CD8-positive, alpha-beta memory T cell (primary cell): ENCODE measurements at places on chromosomes 3 and 15. TPM values are rescaled to one million over a fixed set of nuclear protein-coding genes. Genes with fewer than 3 reads are reported as not detected.
A peak's percentile ranks its signal among the peaks of the same experiment; 100 is the strongest.

DNA sequence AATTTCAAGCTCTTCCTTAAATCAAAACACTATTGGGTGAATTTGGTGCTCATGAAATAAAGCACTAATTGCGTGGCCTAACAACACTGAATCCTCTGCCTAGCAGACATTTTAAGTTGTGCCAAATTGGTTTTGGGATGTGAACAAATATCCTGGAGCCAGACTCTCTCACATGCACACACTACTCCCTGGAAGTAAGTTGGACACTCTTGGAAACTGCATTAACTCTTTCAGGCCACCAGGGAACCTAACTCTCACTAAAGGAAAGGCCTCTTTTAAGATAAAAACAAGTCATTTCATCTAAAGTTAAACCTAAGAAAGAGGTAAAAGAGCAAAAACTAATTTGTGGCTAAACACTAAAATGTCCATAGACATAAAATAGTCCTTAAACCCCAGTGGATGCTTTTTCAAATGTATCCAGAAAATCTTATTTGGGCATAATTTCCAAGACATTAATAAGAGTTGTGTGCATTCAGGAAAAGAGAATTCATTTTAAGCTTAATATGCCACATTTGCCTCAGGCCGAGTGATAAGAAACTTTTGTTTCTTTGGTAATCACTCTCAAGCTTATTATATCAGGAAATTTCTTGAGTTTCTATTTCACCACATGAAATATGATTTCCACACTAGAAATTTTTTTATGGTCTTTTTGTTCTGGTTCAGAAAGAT, 61.8 kb downstream of the ZBTB20 start:
- no peak for DNase-seq

GRCh38 chr3:149971403-149972075, 844 bp upstream of the PFN2 start:
- peak; percentile 44 for DNase-seq

DNA sequence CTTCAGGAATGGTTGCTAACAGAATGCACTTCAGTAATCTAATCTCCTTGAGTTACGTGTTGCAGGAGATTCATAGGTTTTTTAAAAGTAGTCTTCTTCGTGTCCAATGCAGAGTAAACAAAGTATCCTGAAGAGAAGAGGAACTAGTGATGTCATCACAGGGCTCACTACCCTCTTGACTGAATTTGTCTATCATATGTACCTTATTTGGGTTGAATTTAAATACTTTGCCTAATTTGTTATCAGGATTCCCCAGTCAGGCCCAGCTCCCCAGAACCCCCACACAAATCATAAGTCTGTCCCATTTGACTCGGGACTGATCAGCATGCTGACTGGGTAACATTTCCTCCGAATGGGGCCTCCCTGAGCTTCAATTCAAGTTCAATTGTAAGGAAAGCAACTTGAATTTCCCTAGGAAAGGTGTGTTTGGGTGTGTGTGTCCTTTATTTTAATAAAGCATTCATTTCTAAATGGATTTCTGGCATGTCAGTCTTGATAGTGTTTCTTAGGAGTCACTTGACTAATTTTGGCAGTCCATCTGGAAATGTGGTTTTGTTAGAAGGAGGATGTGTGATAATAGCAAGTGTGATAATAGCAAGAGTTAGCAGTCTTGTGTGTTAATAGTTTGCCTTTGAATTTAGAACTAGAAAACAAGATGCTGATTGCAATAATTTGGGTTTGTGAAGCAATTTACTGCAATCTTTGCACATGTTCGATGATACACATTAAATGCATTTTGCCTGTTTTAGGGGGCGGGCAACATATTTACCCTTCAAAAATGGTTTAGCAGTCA, 21.9 kb downstream of the OXNAD1 start:
- no peak for DNase-seq

LMOD3 gene
- total RNA-seq = not detected

- no peak for DNase-seq
Measured at GRCh38 chr3:123084738-123085237, 18.0 kb downstream of the PDIA5 start.

GRM7 gene
- total RNA-seq = not detected

THAP10 gene
- 0.20 TPM for total RNA-seq

DNA sequence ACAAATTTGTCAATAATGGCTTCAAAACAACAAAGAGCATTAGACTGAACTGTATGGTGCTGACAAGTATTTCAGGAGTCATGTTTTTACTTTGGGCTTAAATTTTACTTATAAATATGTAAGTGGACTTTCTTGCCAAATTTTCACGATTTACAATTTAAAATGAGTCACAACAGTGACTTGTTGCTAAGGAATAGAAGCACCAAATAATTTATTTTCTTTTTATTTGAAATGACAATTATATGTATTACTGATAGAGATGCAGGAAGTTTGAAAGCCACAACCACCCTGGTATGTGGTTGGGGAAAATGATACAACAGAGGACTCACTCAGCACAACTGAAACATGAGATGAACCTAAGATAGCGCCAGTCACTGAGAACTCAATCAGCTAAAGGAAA, 90.3 kb downstream of the FMN1 start:
- DNase-seq = peak; percentile 10

NOP10 gene
- total RNA-seq = 284 TPM

DNA sequence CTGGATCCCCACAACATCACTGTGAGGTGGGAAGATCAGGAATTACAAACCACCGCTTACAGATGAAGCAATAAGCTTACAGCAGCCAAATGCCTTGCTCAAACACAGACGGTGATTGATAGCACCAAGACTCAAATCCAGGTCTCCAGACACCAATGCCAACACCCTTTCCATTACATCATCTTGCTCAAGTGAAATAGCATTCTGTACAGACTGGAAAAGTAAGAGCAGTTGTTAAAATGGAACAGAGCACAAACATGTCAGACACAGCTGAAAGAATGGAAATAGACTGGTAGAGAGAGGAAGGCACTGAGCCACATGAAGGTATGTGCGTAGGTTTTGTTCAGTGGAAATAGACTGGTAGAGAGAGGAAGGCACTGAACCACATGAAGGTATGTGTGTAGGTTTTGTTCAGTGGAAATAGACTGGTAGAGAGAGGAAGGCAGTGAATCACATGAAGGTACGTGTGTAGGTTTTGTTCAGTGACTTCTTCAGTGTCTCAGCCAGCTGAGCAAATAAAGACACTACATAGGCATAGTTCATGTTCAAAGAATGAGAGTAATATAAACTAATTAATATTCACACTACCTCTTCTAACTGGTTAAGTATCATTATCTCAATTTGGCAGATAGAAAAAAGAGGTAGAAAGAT, 15.6 kb downstream of the CLDN1 start:
- DNase-seq = no peak

GRCh38 chr3:191358929-191359328, 28.6 kb upstream of the UTS2B start:
- DNase-seq = no peak

ZKSCAN7 gene
- total RNA-seq = 3.7 TPM

- no peak for DNase-seq
Measured at GRCh38 chr3:21505711-21506460, 245.1 kb downstream of the ZNF385D start.

GRCh38 chr3:13364602-13365271, 55.4 kb downstream of the NUP210 start:
- DNase-seq = no peak

GRCh38 chr15:80945605-80946004, 44.0 kb downstream of the MESD start:
- DNase-seq = no peak

- DNase-seq = no peak
Measured at GRCh38 chr3:120177151-120177550, 82.9 kb upstream of the GSK3B start.

- DNase-seq = no peak
Measured at GRCh38 chr3:23837286-23837685, 31.5 kb downstream of the UBE2E1 start.

- no peak for DNase-seq
Measured at GRCh38 chr3:37537914-37538691, 323.6 kb upstream of the CTDSPL start.

MYO5A gene
- 37.3 TPM for total RNA-seq

GRCh38 chr15:97036301-97036700, 705.8 kb downstream of the NR2F2 start:
- DNase-seq = no peak

- DNase-seq = no peak
Measured at GRCh38 chr3:42172047-42172654, 81.0 kb downstream of the TRAK1 start.

GRCh38 chr3:159158801-159159200, 356.9 kb downstream of the MFSD1 start:
- DNase-seq = no peak

DNA sequence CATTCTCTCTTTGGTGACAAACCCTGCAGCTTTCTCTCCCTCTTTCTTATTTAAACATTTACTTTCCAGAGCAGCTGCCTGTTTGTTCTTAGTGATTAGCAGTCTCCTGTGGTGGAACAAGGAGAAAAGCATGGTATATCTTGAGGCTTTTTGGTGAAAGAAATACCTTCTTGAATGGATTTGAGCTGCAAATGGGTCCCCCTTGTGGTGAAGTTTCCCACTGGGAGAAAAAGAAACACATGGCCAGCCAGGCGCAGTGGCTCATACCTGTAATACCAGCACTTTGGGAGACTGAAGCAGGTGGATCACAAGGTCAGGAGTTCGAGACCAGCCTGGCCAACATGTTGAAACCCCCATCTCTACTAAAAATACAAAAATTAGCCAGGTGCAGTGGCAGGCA, 48.3 kb upstream of the ACP3 start:
- DNase-seq = no peak

ZDHHC23 gene
- 4.3 TPM for total RNA-seq

DNA sequence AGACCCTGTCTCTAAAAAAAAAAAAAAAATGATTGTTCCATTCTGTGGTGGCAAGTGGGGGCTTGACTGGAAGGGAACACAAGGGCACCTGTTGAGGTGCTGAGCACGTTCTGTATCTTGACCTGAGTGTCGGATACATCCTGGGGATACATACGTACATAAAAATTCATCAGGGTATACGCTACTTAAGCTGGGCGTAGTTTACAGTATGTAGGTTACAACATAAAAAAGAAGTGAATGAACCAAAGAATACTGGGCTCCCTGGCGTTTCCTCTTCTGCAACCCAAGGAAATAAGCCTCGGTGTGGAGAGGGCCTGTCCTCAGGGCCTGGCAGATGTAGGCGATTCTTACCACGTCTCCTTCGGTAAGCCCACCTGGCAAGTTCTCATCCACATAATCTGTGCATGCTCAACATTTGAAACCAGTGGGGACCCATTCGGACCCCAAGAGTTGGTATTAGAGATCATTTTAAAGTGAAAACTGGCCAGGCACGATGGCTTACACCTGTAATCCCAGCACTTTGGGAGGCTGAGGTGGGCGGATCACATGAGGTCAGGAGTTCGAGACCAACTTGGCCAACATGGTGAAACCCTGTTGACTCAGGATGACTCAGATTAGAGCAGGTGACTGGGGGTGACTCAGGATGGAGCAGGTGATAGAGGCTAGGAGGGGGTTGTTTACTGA, 5.1 kb upstream of the MUC20 start:
- no peak for DNase-seq

- DNase-seq = no peak
Measured at GRCh38 chr15:56241374-56242105, 2.1 kb downstream of the RFX7 start.

GNB5 gene
- total RNA-seq = 21.7 TPM

STRIT1 gene
- not detected for total RNA-seq

NRROS gene
- total RNA-seq = 15.6 TPM

FOXB1 gene
- total RNA-seq = 0.37 TPM

TGM5 gene
- total RNA-seq = not detected

SNTN gene
- not detected for total RNA-seq

SST gene
- not detected for total RNA-seq

DNAH12 gene
- total RNA-seq = 0.09 TPM

GRCh38 chr3:156189927-156190326, 69.5 kb downstream of the KCNAB1 start:
- no peak for DNase-seq

U2SURP gene
- 148 TPM for total RNA-seq

DNA sequence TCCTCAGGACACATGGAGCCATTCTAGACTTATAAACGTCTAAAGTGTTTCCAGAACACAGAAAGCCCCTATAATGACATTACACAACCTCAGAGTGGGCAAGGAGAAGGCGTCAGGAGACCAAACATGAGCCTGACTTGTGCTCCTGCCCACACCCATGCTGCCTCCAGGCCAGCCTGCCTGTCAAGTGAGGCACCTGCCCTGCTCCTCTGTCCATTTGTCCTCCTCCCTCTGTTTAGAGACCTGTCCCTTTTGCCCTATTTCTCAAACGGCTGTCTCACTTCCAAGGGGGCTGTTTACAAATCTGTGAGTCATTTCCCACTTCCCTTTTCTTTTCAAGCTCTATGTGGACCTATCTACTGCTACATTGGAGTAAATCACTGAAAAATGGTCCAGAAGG, 21.0 kb downstream of the ZDHHC3 start:
- DNase-seq = no peak

SLC12A1 gene
- not detected for total RNA-seq

DNA sequence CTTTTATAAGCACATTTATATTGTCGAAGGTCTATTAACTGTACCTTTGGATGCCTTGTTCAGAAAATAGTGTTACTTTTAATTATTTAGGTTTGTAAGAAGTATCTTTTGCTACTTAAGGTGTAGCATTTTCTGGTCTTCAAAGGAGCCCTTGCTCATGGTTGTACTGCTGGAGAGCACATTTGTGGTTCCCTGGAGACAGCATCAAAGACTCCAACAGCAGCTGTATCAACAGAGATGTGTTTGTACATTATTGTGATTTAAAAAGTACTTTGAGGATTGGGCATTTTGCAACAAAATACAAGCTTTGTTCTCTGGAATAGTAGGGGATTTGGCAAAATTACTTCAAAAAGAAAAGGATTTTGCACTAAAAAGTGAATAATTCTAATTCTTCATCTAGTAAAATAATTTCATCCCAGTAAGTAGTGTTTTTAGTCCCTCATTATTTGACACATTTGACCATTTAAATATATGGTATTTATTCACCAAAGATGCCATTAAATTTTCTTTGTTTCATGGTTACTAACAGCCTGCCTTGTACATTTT, 16.5 kb downstream of the TBC1D23 start:
- no peak for DNase-seq

GRCh38 chr15:88630141-88630721, 8.6 kb upstream of the ISG20 start:
- peak; percentile 29 for DNase-seq

DNA sequence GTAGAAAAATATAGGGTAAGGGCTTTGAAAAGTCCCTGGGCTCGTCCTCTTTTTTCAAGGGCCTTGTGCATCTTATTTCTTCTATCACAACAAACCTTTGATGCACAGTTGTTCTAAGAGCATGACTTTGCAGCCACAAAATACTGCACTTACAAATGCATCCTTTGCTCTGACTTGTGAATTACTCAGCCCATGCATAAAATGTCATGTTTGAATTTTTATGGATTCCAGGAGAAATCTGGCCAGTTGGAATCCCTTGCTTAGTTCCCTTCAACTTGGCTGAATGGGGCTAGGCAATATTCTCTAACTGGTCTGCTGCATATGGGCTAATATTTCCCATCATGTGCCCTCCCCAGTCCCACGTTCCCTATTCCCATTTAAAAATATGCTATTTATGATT, 523.9 kb upstream of the RGMA start:
- no peak for DNase-seq

- DNase-seq = no peak
Measured at GRCh38 chr15:94198633-94199032, 32.7 kb upstream of the MCTP2 start.

- DNase-seq = no peak
Measured at GRCh38 chr15:65790694-65791334, 1.3 kb downstream of the DENND4A start.

GRCh38 chr15:48370460-48370859, 39.2 kb downstream of the DUT start:
- DNase-seq = no peak
